SK-N-DZ (cell line): ENCODE measurements at places on chromosomes 13 and 19.

DNA sequence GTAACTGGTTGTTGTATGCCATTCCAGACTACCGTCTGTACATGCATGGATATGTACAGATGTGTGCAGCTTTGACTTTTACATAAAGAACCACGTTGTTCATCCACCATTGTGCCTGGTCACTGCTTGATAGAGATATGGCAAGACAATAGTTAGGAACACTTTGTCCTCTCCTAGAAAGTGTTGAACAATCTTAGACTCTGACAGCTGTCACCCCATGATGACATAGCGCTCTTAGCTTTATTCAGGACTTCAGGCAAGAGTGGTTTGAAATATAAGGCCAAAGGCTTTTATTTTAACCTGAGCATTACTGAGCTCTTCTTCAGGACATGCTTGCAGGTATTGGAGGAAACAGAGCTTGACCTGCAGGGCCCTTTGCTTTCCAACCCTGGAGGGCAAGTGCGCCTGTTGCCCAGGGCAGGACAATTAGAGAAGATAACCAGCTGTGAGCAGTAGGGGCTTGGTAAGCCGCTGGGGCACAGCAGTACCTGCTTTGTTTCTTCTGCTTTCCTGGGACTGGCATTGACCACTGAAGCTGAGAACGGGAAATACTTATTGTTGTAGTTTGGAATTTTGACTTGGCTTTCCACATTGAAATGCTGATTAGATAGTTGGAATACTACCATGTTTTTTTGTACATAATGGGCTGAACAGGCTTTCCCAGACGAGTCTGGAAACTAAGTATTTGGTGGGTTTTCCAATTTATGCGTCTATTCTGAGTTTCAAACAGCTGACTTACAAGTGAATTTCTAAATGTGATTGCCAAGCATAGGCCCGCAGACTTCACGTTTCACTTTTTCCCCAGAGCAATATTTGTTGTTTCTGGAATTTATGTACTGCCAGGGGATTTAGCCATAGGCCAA is 51.1 kb downstream of the GARRE1 start:
- DNase-seq: no peak

- DNase-seq: peak; percentile 35
These were observed 11.0 kb downstream of the XAB2 start for GRCh38 chr19:7618348-7618747.

DNA sequence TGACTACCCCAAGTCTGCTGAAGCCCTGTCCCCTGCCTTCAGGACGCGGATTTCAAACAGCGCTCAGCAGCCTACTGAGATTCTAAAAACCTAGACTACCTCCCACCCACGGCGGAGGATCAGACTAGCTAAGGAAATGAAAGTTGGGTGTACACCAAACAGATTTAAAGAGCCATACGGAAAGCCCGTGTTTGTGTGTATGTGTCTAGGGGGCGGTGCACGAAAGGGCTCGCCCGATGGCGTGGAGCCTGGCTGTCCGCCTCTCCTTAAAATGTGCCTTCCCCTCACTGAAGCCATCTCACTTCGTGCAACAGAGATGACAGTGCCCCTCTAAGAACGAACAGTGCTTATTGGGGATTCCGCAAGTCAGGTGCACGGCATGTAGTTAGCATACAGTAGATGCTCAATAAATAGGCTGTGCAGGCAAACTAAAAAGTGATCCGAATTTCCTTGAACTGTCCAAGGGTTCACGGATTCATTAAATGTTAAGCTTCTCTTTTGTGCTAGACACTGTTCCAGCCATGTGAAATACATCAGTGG is 639 bp downstream of the LENG1 start:
- no peak for DNase-seq

DNA sequence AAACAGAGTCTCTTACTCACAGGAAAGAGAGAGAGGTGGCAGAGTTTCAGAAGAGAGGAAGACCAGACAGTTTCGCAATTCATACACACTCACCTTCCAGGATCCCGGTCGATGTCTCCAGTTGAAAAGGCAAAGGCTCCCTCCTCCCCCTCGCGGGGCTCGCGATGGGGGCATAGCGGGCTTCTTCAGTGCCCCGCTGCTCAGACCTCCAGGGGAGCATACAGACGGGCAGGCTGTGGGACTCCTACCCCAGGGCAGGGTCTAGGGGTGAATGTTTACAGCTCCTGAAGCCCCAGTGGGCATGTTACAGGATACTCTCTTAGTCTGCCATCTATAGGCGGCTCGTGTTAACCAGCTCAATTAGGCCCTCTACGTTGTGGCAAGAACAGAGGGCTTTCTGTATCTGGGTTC is 139.2 kb downstream of the SLITRK5 start:
- peak; percentile 18 for DNase-seq

- DNase-seq: no peak
These were observed 25.3 kb downstream of the B3GLCT start for GRCh38 chr13:31224963-31225559.

DNA sequence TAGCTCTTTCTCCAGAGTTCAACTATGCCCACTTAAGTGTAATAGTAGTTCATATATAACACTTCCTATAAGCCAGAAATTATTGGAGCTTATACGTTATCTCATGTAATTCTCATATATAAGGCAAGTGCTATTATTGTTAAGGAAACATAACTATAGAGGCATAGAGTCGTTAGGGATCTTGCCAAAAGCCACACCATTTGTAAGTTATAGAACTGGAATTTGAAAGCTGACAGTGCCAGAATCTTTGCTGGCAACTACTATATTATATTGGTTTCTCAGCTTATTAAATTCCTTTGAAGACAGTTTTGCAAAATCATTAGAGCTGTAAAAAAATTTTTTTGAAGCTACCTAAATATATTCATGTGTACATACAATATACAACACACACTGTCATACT is 51.0 kb upstream of the MBNL2 start:
- DNase-seq: no peak

DNA sequence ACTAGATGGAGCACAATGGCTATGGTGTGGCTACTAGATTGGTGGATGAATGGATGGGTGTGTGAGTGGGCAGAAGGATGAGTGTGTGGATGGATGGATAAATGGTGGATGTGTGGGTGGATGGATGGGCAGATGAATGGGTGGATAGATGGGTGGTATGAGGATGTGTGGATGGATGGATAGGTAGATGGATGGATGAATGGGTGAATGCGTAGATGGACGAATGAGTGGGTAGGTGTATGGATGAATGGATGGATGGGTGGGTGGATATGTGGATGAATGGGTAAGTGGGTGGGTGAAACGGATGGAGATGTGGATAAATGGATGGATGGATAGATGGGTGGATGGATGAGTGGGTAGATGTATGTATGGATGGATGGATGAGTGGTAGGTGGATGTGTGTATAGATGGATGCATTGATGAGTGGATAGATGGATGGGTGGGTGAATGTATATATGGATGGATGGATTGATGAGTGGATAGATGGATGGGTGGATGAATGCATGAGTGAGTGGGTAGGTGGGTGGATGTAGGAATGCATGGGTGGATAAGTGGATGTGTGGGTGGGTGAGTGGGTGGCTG is 114.2 kb downstream of the TEX29 start:
- DNase-seq: no peak
